Astrocyte (in vitro differentiated cells and primary cell): ENCODE measurements at places on chromosomes 1 and 21.

GRCh38 chr1:27363766-27364695 lies 2.7 kb downstream of the MAP3K6 start:
- H3K4me1 ChIP-seq, result peaks cover 15% of the 10 kb centered on the region
- DNase-seq, result no peak
- no peak overlapping the region for H3K27ac ChIP-seq
- no peaks in the 10 kb centered on the region for H3K36me3 ChIP-seq
- H3K4me3 ChIP-seq, result no peak overlapping the region

DNA sequence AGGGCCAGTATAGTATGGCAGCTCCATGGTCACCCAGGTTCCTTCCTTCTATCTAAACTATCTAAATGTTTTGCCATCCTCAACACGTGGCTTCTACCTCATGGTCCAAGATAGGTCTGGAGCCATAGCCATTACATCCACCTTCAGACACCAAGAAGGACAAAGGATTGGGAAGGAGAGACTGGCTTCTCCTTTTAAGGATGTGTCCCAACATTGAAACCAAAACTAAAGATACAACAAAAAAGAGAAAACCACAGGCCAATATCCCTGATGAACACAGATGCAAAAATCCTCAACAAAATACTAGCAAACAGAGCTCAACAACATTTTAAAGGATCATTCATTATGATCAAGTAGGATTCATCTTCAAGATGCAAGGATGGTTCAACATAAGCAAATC lies 24.8 kb downstream of the HSD11B1 start:
- H3K27me3 ChIP-seq, result no peaks in the 10 kb centered on the region
- DNase-seq, result no peak
- H3K4me1 ChIP-seq, result no peaks in the 10 kb centered on the region

- H3K4me1 ChIP-seq, result no peaks in the 10 kb centered on the region
- H3K27ac ChIP-seq, result no peak overlapping the region
- H3K4me3 ChIP-seq, result no peak overlapping the region
- no peaks in the 10 kb centered on the region for H3K27me3 ChIP-seq
Measured at GRCh38 chr1:147211577-147211976, 13.6 kb downstream of the FMO5 start.

DNA sequence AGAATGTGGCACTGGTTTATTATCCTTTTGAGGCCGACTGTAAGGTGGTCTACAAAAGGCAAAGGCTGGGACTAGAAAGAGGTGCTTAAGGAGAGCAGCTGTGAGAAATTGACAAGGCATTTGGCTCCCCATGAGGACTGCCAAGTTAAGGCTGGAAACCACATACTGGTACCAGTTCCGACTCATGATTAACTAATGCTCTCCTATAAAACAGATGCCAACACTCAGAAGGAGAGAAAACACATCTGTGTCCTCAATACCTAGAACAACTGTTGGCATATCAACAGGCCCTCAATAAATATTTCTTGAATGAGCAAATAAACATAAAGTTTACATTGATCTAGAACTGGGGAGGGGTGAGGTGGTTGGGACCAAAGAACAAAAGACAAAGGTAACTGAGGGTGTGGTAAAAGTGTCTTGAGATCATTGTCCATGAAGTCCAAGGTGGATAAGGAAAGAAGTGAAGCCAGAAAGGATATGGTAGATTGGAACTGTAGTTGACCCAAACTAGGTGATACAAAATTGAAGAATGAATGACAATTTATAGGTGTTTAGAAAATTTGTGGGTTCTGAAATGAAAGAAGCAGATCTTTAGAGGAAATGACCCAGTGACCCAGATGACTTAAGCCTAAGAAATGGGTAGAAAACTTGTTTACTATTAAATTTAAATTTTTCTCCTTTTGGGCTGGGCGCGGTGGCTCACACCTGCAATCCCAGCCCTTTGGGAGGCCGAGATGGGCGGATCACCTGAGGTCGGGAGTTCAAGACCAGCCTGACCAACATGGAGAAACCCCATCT lies 16.9 kb upstream of the MCL1 start:
- no peaks in the 10 kb centered on the region for H3K36me3 ChIP-seq
- H3K4me3 ChIP-seq, result no peak overlapping the region
- H3K27ac ChIP-seq, result no peak overlapping the region
- H3K4me1 ChIP-seq, result no peaks in the 10 kb centered on the region

- no peaks in the 10 kb centered on the region for H3K36me3 ChIP-seq
- no peak overlapping the region for H3K4me3 ChIP-seq
- no peak overlapping the region for H3K27ac ChIP-seq
Measured at GRCh38 chr1:110746644-110747259, 72.0 kb upstream of the KCNA3 start.

GRCh38 chr1:194717941-194718340 lies 1531.5 kb upstream of the B3GALT2 start:
- H3K4me3 ChIP-seq, result no peak overlapping the region
- peak; percentile 20 for DNase-seq
- no peaks in the 10 kb centered on the region for H3K36me3 ChIP-seq
- H3K27me3 ChIP-seq, result no peaks in the 10 kb centered on the region

GRCh38 chr1:164651351-164651951 lies 92.5 kb downstream of the PBX1 start:
- no peaks in the 10 kb centered on the region for H3K27me3 ChIP-seq
- no peaks in the 10 kb centered on the region for H3K36me3 ChIP-seq
- no peak overlapping the region for H3K4me3 ChIP-seq
- DNase-seq, result peak; percentile 75
- no peak overlapping the region for H3K27ac ChIP-seq

- DNase-seq, result no peak
- no peaks in the 10 kb centered on the region for H3K36me3 ChIP-seq
- peaks cover 26% of the 10 kb centered on the region for H3K27me3 ChIP-seq
- H3K4me1 ChIP-seq, result peaks cover 9% of the 10 kb centered on the region
Measured at GRCh38 chr1:228460821-228461220, 26.4 kb upstream of the RNF187 start.

GRCh38 chr1:172451002-172451443 lies 7.2 kb upstream of the PIGC start:
- no peak overlapping the region for H3K4me3 ChIP-seq
- H3K36me3 ChIP-seq, result no peaks in the 10 kb centered on the region
- H3K4me1 ChIP-seq, result peaks cover 36% of the 10 kb centered on the region
- DNase-seq, result peak; percentile 79
- no peak overlapping the region for H3K27ac ChIP-seq

DNA sequence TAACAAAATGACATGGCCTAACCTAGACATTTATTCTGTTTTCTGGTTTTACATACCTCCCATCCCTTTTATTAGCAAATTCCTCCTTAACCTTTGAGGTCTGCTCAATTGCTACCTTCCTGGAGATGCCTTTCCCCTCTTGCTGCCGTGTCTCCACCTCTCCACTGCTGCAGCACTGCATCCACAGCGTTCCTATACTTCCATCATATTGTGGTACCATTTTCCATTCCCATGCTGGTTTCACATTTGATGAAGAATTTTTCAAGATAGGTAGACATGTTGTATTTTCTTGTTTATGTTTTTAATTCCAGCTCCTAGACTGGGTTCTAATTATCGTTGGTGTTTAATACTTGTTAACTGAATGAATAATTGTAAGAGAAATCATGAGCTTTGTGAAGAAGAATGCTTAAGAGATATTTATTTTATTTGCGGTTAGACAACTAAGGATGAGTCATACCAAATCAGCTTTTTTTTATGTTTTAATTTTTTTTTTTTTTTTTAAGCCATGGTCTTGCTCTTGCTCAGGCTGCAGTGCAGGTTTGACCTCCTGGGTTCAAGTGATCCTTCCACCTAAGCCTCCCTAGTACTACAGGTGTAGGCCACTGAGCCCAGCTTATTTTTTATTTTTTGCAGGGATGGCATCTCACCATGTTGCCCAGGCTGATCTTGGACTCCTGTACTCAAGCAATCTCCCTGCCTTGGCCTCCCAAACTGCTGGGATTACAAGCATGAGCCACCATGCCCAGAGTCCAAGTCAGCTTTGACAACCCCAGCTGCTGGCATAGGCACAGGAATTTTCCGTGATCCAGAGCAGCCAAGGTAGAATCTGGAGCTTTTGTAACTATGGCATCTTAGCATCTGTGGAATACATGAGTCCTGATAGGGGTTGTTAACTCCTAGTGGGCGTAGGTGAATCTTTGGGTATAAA lies 44.0 kb downstream of the ATP6V1G3 start:
- H3K27me3 ChIP-seq, result no peaks in the 10 kb centered on the region
- H3K36me3 ChIP-seq, result no peaks in the 10 kb centered on the region
- H3K4me1 ChIP-seq, result peaks cover 41% of the 10 kb centered on the region
- DNase-seq, result peak; percentile 86

GRCh38 chr21:35382696-35383095 lies 333.6 kb upstream of the RUNX1 start:
- DNase-seq, result peak; percentile 75
- no peaks in the 10 kb centered on the region for H3K36me3 ChIP-seq
- H3K4me3 ChIP-seq, result no peak overlapping the region
- peaks cover 13% of the 10 kb centered on the region for H3K4me1 ChIP-seq

- peaks cover 7% of the 10 kb centered on the region for H3K4me1 ChIP-seq
- peak; percentile 39 for DNase-seq
- H3K4me3 ChIP-seq, result no peak overlapping the region
- H3K27me3 ChIP-seq, result no peaks in the 10 kb centered on the region
- H3K36me3 ChIP-seq, result no peaks in the 10 kb centered on the region
Measured at GRCh38 chr1:235783148-235783776, 83.4 kb downstream of the LYST start.

DNA sequence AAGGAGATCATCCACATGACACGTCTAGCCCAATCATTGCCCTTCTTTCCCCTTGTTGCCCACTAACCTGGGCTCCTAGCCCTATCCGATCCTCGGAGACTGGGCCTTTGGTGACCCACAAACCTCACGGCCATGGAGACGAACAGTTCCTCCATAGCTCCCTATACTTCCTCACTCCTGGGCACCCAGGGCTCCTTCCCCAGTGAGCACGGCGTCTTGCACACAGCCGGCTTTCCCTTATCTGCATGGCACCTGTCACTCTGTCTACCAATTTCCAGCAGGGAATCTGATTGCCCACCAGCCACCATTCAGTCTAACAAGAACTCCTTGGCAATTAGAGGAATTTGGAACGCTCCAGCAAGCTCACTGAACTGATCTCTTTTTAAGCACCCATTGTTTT lies 3.1 kb downstream of the GNG4 start:
- peaks cover 20% of the 10 kb centered on the region for H3K4me1 ChIP-seq
- no peak overlapping the region for H3K4me3 ChIP-seq
- peaks cover 35% of the 10 kb centered on the region for H3K27me3 ChIP-seq
- no peak for DNase-seq
- no peaks in the 10 kb centered on the region for H3K36me3 ChIP-seq
- H3K27ac ChIP-seq, result no peak overlapping the region

GRCh38 chr1:26408604-26409003 lies 2.0 kb upstream of the LIN28A start:
- no peaks in the 10 kb centered on the region for H3K36me3 ChIP-seq
- H3K27ac ChIP-seq, result no peak overlapping the region
- peaks cover 30% of the 10 kb centered on the region for H3K27me3 ChIP-seq
- H3K4me3 ChIP-seq, result no peak overlapping the region

- no peak overlapping the region for H3K27ac ChIP-seq
- no peak overlapping the region for H3K4me3 ChIP-seq
- no peak for DNase-seq
- no peaks in the 10 kb centered on the region for H3K27me3 ChIP-seq
- H3K36me3 ChIP-seq, result peaks cover 42% of the 10 kb centered on the region
- no peaks in the 10 kb centered on the region for H3K4me1 ChIP-seq
Measured at GRCh38 chr1:54736685-54737084, 21.0 kb downstream of the TTC4 start.

DNA sequence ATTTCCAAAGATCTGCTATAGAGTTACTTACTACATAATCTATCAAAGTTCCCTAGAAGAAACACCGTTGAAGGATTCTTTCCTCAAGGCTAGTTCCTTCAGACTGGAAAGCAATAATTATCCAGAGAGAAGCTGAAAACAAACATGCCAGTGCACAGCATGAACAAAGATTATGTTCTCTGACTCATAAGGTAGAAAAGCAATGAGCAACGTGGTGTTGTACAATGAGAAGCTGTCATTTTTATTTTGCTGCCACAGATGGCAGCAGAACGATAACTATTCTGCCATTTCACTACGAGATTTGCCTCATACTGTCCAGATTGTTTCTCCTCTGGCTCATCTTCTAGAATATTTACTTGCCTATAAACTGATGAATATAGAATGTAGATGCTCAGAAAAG lies 10.7 kb downstream of the EXTL2 start:
- peak; percentile 58 for DNase-seq
- no peaks in the 10 kb centered on the region for H3K27me3 ChIP-seq

DNA sequence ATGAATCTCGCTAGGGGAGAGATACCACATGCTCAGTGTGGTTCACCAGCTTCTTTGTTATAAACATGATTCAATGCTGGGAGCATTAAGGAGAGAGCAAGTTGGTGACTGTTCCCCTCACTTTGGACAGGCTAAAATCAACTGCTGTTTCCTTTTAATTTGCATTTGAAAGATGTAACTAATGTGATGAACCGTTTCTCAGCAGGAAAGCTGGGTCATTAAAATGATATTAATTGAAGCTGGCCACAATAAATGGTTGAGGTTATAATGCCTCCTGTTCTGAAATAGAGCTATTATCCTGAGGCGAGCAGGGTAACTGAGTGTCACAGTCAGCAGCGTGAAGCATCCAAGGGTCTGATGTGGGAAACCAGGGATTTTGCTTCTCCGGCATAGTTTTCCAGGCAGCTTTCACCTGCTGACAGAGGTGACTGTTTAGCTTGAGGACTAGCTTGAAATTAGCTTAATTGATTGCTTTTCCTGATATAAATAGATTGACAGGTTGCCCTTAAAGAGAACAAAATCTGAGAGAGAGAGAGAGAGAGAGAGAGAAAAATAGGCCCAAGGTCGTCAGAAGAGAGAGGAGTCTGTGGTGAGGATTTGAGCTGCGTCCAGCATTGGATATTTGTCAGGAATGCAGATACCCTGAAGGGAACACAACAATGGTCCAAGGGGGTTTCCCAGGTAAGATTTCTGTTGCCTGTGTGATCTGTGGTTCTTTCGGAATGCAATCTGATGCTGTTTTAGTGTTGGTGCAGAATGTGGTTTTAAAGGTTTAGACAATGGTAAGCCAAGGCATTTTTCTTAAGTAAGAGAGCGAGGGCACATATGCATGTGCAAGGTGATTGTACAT lies 209.7 kb downstream of the PATJ start:
- no peaks in the 10 kb centered on the region for H3K36me3 ChIP-seq
- peaks cover 17% of the 10 kb centered on the region for H3K4me1 ChIP-seq
- no peak overlapping the region for H3K4me3 ChIP-seq
- H3K27me3 ChIP-seq, result no peaks in the 10 kb centered on the region
- DNase-seq, result peak; percentile 88
- peak overlapping the region; percentile 43 for H3K27ac ChIP-seq

GRCh38 chr1:63753591-63753990 lies 20.2 kb upstream of the ROR1 start:
- H3K4me1 ChIP-seq, result no peaks in the 10 kb centered on the region
- no peaks in the 10 kb centered on the region for H3K36me3 ChIP-seq
- no peak overlapping the region for H3K27ac ChIP-seq
- no peaks in the 10 kb centered on the region for H3K27me3 ChIP-seq
- DNase-seq, result no peak

DNA sequence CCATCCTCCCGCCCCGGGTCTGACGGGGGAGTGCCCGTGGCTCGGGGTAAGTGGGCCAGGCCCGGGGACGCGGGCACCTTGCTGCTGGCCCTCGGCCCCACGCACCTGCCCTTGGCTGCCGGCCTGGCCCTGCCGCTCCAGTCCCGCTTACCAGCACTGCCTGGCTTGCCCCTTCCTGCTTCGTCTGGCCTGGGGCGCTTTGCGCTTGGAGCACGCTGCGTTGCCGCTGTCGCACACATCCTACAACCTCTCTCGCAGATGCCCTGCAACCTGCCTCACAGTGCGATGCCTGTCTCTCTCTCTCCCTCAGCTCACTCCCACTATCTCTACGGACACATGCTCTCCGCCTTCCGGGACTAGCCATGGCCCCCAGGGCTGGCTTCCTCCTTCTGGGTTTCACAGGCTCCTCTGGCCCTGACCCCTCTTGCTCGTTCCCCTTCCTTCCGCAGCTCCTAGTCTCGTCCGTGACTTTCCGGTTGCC lies 9.7 kb downstream of the MYOG start:
- H3K27me3 ChIP-seq, result peaks cover 49% of the 10 kb centered on the region
- H3K36me3 ChIP-seq, result no peaks in the 10 kb centered on the region
- no peak for DNase-seq
- no peaks in the 10 kb centered on the region for H3K4me1 ChIP-seq
- no peak overlapping the region for H3K27ac ChIP-seq
